Germinal center (tissue), 1 donor: ENCODE measurements at places on chromosomes 3 and 15.

DNA sequence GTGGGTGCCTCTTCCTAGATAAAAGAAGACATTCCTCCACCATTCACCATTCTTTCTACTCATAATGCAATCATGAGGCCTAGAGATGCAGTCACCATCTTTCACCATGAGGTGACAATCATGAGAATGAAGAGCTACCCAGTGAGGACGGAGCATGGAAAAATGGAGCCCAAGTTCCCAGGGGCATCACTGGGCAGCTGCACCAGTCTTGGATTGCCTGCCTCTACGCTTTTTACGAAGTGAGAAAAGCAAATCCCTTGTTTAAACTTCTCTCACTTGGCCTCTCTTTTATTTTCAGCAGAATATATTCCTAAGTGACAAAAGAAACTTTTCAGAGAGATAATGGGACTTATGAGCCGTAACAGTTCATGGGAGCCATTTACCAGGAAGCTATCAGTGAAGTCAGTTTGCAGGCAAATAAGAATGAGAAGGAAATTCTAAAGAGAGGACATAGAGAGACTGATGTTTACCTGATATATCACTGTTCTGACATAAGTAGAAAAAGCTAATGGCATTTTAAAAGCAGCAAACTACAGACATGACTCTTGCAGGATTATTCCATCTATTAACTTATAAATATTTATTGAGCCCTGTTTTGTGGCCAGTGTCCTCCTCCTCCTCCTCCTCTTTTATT is 90.0 kb upstream of the CPNE4 start:
- DNase-seq: no peak

GRCh38 chr15:58241872-58242271 is 103.7 kb downstream of the AQP9 start:
- DNase-seq: no peak

GRCh38 chr3:197550489-197550888 is 5.3 kb downstream of the BDH1 start:
- no peak for DNase-seq

- DNase-seq: no peak
Observed at GRCh38 chr3:160112481-160112880, 112.7 kb upstream of the C3orf80 start.

- DNase-seq: no peak
Observed at GRCh38 chr15:84862214-84862975, 22.1 kb upstream of the SLC28A1 start.

DNA sequence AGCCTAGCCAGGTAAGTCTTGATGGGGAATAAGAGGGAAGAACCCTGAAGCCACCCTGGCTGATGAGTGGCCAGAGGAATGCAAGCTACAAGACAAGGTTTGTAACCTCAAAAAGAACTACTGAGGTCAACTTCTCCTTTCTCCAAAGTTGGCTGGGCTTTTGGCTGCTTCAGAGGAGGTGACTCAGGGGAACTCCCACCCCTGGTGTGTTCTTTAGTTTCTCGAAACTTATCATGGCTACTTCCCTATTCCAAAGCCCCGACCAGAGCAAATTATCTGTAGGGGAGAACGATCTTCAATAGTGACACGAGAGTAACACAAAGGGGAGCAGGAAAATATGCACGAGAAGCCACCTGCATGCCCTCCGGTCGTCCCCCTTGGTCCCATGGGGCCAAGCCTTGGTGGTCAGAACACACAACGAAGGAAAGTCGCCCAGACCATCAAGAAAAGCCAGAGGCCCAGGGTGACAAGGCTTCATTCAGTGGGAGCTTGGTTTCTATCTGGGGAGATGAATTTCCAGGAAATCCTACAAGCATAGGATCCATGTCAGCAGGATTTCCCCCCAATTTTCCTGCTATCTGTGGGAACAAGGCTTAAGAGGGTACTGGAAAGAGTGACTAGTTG is 6.5 kb upstream of the BCL2A1 start:
- DNase-seq: peak; percentile 65

- DNase-seq: no peak
Observed at GRCh38 chr15:33649217-33649933, 318.9 kb upstream of the CHRM5 start.

DNA sequence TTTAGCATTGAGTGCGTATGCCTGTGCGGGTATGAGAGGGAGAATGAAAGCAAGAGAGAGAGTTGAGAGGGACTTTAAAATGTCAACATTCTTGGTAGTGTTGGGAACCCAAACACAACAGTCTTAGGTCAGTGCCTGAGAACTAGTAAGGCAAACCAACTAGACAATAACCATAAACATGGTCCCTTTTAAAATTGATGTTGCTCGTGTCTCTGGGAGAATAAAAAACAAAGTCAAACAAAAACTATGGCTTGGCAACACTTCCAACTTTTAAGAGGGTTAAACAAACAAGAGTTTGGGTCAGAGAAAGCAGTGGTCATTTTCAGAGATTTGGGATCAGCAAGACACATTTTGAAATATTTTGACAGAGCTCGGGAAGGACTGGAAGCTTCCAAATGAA is 146.7 kb upstream of the THBS1 start:
- DNase-seq: no peak

DNA sequence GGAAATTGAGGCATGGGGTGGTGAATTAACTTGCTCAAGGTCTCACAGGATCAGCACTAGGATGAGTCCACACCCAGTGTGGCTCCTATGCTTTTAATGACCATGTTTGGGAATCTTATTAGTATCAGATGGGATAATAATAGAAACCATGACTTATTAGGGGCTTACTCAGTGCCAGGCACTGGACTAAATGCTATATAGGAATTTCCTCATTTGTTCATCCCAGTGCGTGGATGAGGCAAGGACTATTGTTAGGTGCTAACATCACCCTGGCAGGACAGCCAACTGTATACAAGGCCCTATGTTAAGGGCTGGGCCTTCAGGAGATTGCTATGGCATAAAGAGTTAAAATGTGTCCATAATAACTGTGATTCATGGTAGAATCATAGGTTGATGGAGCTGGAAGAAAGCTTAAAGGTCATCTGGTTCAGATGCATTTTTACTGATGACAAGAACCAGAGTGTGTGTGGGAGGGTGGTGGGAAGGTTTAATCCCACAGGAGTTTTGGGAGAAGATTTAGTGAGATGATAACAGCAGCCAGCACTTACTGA is 4.7 kb upstream of the FEM1B start:
- DNase-seq: no peak

- DNase-seq: no peak
Observed at GRCh38 chr15:101458908-101459578, 30.5 kb downstream of the PCSK6 start.

DNA sequence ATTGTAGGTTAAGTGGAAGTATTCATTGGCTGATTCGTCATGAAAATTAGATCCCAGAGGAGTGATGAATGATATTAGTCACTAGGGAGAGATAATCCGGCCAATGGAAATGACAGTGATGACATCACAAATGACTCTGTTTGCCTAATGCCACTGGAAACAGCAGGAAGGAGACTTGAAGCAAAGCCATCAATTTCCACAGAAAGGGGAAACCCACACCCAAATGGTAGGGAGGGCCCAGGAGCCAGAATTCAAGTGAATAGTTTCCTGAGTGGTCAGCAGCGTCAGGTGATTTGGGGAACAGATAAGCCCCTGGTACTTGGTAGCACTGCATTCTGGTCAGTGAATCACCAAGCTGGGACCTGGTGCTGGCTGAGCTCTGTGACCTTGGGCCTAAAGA is 3.3 kb upstream of the ADAMTS9 start:
- DNase-seq: no peak

GRCh38 chr3:20240154-20240883 is 54.3 kb upstream of the SGO1 start:
- no peak for DNase-seq
